Left lung (tissue), 14 donors: ENCODE measurements at places on chromosomes 4 and X. TPM values are rescaled to one million over a fixed set of nuclear protein-coding genes. Genes with fewer than 3 reads are reported as not detected.

DNA sequence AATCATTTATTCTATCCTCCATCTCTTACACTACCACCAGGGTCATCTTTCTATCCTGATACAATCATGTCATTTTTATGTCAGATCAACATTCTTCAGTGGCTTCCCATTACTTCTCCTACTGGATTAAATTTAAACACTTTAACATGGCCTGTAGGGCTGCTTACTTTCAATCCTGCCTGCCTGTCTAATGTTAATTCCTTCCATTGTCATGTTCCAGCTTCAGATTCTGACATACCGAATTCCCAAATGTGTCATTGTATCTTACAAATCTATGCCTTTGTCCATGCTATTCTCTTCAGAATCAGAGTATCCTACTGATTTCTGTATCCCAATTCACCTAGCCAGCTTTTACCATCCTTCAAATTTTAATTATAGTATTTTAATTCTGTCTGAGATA lies 49.9 kb upstream of the FHDC1 start:
- DNase-seq = no peak

DNA sequence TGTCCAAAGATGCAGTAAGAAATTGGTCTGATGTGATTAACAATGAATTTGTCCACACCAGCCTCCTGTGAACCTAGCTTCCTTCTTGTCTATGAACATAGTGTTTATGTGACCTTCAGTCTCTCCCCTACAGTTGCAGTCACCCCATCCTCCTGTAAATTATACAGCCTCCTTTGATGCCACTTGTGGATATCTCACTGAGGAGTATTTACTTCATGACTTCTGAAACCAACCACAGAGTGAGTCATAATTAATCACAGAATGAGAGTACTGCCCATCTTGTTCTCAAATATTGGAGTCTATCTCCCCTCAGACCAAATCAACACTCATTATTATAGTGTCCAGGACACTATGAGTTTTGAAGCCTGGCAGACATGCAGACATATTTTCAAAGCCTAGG lies 27.3 kb upstream of the XAGE2 start:
- DNase-seq = no peak

DNA sequence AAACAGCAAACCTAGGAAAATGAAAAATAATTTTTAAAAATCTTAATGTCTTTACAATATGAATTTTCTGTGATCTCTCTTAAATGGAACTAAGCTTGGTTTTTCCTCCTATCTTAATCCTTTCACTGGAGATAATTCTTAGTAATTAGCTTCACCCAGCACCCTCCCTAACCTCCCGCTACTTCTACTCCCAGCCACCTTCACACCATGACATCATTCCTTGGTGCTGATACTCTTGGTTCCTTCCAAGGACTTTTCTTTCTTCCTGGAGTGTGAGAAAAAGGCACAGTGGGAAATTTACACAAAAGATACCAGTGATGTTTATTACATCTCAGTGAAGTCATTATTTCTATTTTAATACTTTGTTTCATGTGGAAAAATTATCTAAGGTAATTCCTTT lies 163.6 kb upstream of the PLAC1 start:
- no peak for DNase-seq

- no peak for DNase-seq
Measured at GRCh38 chr4:121454251-121454979, 73.6 kb upstream of the QRFPR start.

The CCSER1 gene
- 9.0 TPM for total RNA-seq

The FGD1 gene
- total RNA-seq = 5.3 TPM
